ENCODE measurements at places on chromosomes 5 and 9.

DNA sequence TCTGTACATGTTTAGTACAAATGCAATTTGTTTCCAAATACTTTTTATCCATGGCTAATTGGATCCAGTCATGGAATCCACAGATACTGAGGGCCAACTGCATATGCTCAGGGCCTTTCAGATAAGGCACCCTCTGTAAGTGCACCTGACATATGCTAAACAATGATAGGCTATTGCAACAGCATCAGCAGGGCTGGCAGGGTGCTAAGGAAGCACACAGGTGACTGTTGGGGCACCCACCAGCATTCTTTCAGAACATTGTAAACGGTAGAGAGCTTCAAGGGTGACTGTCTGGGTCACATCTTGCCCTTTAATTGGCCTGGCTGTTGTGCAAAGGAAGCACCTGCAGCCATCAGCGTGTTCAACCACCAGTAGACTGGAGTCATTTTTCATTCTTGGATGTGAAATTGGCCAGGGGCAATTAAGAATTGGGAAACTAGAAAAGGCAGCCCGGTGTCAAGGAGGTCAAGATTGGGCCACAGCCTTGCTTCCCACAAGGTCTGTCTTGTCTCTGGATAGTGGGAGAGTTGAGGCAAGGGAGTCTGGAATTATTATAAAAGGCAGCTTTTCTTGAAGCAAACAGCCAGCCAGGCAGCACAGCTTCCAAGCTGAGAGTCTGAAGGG lies 129.3 kb upstream of the RAI14 start:
- DNase-seq: no peak

DNA sequence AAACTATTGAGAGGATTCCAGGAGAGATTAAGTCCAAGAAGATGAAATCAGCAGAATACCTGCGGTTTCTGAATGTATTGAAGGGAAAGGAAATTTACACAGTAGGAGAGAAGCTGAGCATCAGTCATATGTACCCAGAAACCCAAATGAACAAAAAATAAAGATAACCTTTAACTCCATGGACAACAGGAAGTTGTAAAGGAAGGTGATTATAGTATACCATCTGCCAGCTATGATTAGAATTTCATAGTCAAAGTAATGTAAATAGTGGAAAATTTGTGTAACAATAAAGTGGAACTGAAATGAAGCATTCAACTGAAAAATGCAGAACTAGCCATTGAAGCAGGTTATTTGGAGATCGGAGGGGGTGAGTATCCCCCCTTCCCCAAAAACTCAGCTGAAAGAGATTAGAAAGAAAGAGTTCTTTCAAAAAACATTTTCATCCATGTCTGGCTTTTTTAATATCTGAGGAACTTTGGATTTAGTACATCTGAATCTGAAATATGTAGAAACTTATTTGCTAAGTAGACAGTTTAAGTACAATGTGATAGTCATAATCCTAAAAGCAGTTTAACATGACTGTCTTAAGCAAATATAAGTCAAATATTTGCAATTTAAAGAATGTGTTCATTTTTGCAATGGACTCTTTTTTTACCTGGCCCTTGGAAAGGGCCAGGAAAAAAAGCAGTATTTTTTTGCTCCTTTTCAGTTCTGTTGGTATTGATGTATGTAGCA lies 58.4 kb downstream of the APC start:
- no peak for DNase-seq

GRCh38 chr5:79963261-79964061 lies 27.6 kb downstream of the MTX3 start:
- DNase-seq: no peak

DNA sequence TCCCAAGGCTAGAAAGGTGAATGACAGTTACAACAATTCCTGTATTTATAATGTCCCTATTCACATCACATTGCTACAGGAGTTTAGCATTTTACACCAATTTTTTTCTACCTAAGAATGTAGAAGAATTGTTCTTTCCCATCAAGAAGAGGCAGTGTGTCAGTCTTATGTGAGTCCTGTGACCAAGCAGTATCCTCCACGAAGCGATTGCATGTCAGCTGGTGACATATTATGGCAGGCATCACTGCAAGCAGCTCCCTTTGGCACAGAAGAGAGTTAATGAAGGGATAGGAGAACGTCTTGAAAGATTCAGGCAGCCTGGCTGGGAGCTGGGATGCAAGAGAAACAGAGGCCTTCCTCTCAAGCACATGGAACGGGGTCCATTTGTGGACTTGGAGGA lies 199.8 kb downstream of the SMC2 start:
- DNase-seq: no peak

- no peak for DNase-seq
Observed at GRCh38 chr5:53367727-53368126, 112.7 kb upstream of the FST start.

DNA sequence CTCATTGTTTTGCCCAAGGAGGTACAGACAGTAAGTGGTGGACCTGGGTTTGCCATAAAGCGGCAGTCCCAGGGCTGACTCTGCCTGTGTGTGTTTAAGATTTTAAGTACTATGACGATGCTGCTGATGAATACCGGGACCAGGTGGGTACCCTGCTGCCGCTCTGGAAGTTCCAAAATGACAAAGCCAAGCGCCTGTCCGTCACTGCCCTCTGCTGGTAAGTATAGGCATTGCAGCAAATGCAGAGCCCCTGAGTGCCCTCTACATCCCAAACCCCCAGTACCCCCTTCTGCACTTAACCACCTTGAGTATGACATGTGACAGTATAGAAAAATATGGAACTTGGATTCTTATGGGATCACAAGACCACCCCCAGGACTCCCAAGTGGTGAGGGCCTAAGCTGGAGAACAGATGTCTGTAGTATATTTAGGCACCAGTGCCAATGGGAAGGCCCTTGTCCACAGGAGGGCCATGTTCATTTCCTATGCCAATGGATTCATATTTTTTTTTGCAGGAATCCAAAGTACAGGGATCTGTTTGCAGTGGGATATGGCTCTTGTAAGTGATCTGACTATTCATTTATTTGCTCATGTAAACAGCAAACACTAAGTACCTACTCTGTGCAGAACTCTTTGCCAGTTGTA lies 22.0 kb downstream of the ENHO start:
- peak; percentile 20 for DNase-seq

- DNase-seq: no peak
Observed at GRCh38 chr9:107112707-107113243, 170.3 kb upstream of the RAD23B start.

DNA sequence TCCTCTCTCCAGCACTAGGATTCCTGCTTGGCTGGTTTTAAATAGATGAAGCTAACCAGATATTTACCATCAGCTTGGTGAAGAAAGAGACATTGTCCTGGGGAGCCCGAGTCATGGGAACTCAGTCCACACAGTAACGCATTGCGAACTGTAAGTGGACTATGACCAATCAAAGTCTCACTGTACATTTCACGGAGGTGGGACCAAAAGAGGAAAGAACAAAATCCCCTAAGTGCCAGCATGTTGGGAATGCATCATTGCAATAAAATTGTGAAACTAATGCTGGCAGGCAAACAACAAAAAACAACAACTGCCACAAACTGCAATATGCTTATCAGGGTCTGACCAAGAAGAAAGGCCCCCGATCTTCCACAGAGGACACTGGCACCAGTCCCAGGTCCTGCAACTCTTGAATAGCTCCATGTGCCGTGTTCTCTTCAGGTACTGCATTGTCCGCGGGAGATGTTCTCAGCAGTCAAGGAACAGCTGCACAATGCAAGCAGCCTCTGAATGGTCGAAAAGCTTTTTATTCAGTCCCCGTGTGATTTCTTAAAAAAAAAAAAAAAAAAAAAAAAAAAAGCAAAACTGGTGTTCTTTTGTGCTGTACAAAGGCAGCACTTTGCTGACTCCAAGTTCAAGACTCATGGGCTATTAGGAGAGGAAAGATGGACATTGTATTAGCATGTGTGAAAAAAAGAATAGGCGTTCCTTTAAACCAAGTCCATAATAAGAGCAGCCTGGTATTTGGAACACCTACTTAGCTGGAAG lies 38.1 kb downstream of the SEMA6A start:
- DNase-seq: no peak

DNA sequence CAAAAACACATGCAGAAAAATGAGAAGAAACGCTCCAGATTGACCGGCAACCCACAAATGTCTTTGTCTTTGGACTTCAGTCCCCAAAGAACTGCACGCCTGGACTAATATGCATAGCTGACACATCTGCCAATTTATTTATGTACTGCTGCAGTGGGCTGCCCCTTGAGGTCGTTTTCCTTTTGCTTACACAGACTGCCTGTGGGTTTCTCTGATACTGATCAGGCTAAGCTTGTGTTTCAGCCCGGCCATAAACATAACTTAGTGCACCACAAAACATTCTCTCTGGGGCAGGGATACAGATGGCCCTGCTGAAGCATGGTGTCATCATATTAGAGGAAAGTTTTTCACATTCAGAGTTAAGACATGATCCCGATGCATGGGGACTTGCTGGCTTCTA lies 75.4 kb downstream of the NUDT12 start:
- DNase-seq: no peak

DNA sequence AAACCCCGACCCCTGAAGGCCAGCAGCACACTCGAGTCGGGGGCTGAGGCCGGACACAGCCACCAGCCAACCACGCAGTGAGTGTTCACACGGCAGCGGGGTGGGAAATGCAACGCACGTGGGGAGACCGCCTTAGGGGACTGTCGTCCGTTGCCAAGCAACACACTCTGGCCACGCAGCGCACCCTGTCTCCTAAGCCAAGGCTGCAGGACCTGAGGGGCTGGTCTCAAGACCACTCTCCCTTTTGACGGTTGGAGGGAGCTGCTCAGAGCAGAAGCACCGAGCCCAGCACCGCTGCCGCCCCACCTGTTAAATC lies 7.5 kb downstream of the BRD9 start:
- DNase-seq: no peak

DNA sequence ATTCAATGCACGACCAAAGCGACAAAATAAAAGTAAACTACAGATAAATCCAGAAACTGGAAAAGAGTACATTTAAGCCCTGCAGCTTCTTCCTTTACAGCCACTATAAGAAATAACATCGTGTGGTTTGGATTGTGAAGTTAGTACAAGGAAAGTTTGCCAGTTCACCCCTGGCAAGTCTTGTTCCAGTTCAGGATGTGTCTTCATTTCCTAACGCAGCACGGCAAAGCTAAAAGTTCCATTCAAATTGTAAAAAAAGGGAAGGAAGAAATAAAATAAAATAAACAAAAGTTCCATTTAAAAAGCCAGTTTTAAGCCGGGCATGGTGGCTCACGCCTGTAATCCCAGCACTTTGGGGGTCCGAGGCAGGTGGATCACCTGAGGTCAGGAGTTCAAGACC lies 83.3 kb upstream of the RETREG1 start:
- no peak for DNase-seq

DNA sequence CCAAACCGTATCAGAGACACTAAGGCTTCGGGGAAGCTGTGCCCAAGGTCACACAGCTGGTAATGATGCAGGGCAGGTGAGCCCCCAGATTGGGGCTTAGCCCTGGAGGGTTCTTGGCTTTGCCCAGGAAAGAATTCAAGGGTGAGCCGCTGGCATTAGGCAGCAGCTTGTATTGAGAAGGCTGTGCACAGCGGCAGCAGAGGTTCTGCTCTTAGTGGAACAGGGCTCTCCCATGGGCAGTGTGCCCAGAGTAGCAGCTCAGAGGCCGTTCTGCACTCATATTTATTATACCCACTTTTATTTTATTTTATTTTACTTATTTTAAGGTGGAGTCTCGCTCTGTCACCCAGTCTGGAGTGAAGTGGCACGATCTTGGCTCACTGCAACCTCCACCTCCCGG lies 85.8 kb upstream of the IER5L start:
- no peak for DNase-seq

DNA sequence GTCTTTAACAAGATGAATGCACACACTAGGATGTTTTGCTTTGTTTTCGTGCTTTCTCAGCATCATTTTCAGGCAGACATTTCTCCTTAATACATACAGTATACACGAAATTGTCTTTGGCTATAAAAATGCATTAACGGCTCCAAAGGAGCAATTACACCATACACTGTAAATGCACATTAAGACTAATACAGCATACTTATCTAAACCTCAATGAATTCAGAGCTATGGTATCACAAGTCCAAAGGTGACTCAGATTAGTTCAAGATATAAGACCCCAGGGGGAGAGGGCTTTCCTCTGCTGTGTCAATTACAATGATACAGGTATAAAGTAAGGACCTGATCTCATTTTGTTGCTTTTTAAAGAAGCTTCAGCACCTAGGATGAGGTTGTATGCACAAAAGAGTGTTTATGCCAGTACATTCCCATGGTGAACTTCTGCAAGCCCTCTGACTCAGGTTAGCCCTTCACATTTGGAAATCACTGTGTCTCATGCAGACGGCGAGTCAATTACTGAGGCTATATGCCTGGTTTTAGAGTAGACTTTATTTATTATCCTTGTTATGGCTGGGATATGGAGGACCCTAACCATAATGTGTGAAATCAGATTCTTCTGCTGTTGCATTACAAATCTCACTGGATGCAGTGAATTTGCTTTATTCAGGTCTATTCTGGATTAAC lies 233.3 kb downstream of the ZNF608 start:
- peak; percentile 4 for DNase-seq

GRCh38 chr5:76691467-76692273 lies 24.3 kb upstream of the F2R start:
- DNase-seq: peak; percentile 75

GRCh38 chr5:28523888-28524635 lies 1485.7 kb upstream of the CDH9 start:
- DNase-seq: peak; percentile 95

DNA sequence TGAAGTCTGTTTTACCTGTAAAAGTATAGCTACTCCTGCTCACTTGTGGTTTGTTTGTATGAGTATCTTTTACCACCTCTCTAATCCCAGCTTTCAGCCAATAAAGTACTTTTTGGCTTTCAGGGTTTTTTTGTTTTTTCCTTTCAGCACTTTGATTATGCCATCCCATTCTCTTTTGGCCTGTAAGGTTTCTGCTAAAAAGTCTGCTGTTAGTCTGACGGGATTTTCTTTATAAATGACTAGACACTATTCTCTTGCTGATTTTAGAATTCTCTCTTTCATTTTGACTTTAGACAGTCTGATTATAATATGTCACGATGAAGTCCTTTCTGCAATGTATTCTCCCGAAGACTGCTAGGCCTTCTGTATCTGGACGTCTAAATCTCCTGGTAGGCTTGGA lies 37.2 kb downstream of the TEX10 start:
- DNase-seq: no peak

DNA sequence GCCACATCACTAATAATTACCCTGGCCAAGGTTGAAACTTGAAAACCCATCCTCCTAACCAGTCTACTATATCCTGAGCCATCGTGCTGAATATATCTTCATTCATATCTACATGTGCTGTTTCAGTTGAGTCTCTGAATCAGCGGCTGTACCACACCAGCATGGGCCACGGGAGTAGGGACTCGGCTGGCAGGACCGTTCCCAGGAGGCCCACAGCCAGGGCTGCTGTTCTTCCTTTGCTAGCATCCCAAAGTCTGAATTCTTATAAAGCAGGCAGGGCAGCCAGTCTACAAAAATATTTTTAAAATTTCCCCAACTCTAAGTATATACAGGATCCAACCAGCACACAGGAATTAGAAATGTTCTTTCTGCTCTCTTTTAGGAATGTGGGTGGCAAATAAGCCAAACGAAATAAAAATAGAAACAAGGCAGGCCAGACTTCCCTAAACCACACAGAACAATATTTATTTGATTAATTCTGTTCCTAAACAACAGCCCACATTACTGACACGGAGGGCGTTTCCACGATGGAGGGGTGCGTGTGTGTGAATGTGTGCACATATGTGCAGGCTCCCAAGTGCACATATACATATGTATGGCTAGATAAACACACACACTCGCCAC lies 42.8 kb upstream of the EQTN start:
- no peak for DNase-seq

- no peak for DNase-seq
Observed at GRCh38 chr9:131630205-131630831, 85.0 kb downstream of the PRRT1B start.
